ENCODE measurements at places on chromosomes 7 and 10.
A peak's percentile ranks its signal among the peaks of the same experiment; 100 is the strongest.

DNA sequence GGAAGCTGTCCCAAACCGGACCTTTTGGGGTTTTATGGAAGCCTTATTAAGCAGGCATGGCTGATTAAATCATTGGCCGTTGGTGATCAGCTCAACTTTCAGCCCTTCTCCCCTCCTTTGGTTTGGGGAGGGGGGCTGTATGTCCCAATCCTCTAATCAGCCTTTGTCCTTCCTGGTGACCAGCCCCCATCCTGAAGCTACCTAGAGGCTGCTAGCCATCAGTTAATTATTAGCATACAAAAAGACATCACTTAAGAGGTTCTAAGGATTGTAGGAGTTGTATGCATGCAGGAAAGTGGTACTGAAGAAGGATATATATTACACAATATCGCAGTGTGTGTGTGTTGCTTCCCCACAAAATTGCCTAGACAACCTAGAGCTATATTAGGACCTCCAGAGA, 553.3 kb upstream of the FZD8 start:
- DNase-seq: no peak

GRCh38 chr10:88849234-88849633, 2.4 kb downstream of the ANKRD22 start:
- DNase-seq: no peak

DNA sequence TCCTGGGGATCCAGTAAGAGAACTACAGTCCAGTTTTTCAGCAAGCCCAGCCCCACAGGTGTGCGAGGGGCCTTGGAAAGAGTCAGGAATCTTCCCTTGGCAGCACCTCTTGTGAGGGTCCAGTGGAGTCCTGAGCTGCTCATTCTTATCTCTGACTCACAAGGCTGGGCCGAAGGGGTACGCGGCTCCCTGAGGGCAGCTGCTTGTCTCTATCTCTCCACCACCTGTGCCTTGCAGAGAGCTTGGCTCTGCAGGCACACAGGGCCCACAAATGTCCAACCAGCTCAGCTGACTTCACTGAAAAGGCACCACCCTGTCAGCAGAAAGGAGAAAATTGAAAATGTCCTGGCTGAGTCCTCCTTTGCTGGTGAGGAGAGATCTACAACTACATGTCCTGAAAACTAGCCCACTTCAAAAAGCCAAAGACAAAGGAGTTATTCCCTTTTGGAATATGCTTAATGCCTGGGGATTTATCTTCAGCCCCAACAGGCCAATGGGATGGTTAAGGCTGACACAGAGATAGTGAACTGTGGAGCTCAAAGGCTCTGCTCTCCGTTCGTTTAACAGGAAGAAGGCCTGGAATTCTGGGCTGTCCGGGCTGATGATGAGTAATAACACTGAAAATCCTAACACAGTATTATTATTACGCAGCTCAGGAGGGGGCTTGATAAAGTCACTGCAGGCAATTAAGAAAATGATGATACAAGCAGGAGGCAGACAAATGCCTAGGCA, 23.4 kb downstream of the UROS start:
- peak; percentile 79 for DNase-seq

GRCh38 chr10:44864051-44864450, 47.1 kb upstream of the TMEM72 start:
- no peak for DNase-seq

DNA sequence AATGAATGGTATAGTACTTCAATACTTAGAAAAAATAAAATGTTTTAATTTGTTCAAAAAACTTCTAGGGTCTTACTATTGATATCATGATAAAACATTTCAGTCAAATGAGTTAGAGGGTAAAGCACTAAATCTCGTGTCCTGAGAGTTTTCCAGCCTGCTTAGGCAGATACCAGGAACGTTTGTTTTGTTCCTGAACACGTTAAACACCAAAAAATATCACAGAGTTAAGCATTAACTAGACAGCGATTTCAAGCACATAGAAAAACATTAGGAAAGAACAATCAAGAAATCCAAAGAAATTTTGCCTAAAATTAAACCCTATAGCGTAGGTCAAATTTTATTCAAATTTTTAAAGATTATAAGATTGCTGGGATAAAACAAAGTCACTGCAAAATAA, 204.6 kb upstream of the AGR3 start:
- DNase-seq: no peak

DNA sequence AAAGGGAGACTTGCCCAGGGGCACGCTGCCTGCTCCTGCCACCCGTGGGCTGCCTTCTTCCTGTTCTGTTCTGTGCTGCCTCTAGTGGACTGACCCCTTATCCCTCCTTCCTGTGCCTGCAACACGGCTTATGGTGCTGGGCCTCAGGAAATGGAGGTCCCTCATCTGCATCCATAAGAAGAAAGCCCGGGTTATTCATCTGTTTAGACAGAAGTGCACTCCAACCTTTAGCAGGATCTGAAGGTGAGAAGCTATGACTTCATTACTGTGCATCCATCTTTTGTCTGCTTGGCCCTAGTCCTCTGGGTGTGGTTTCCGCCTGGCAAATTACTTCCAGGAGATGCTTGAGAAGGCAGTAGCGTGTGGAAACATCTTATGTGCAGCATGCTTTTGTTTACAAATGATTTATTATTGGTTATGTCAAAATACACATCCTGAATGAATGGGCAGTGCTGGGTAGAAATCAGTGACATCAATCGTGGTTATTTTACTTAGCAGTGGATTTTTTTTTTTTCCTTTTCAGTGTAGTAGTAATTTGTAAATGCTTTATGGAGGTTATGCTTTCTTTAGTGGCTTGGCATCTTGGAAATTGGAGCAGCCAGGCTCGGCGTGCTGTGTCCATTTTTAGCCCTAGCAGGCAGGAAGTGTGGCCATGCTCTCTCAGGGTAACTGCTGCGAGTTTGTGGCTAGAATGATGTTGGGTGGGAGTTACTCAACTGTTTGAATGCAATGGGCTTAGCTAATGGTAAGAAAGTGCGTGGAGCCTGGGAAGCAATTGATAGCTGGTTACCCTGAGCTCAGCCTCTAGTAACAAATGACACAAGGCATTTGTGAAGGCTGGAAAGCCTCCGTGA, 12.7 kb downstream of the PTPRE start:
- no peak for DNase-seq

- no peak for DNase-seq
Observed at GRCh38 chr7:92809397-92809759, 27.0 kb downstream of the CDK6 start.

DNA sequence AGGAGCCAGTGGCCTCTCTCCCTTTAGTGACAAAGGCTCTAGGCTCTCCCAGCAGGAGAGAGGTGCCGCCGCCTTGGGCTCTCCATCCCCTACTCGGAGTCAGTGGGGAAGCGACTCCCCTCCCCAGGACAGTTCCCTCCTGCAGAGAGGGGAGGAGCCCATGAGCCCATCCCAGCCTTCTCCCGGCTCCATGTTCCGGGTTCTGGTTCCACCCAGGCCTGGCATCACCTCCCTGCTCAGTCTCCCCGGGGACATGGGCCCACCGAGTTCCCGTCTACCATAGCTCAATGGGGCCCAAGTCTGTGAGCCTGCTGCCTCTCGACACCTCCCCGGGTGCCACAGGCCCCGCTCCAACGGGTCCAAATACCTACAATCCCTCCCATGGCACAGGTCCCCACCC, 66.5 kb upstream of the DNAAF5 start:
- DNase-seq: no peak

- DNase-seq: no peak
Observed at GRCh38 chr10:8245131-8245813, 190.8 kb downstream of the GATA3 start.

DNA sequence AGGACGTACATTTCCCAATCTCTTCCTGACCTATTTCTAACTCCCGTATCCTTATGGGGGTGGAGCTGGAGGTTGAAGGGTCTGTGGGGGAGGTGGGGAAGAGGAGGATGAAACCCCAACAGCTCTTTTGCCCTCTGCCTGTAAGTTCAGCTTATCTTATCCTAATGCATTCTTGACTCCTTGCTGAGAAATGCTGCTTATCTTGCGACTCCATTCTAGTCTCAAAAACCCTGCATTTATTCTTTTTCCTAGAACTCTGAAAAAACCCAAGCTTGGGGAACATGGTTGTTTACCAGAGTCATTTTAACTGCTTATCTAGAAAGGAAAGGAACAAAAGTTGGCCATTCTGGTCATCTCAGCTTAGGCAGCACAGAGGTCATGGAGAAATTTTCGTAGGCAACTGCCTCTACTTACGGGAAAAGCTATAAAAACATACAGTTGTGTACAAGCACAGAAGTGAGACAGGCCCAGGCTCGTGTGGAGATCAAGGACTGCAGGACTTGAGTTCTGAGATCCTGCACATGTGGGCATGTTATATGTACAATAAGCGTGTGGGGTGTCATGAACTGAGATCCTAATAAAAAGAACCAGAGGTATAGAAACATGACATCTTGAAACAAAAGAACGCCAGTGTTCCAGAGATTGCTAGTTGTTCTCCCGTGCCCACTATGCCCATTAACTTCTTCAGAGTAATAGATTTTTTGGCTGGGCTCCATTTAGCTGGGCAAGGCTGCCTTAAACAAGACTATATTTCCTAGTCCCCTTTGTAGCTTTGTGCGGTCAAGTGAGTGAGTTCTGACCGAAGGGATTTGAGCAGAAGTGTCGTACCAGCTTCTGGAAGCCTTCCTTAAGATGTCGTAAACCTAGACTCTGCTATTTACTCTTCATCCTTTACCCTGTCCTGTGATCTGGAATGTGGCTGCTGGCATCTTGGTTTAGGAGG, 9.6 kb downstream of the INMT start:
- DNase-seq: peak; percentile 91

DNA sequence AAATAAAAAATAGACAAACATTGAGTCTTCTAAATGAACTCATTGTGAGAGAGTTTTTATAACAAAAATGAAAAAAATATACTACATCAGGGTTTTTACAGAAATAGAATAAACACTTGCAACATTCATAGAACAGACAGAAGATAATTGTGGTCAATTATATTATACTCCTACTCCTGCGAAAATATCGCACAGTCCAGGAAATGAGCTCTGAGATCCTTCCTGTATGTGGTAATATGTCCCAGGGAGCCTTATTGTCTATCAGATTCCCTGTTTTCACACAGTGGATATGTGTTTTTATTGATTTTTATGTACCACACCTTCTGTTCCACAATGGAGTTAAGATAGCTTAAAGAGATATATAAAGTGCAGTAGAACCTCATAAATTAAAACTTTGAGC, 27.5 kb upstream of the RELN start:
- DNase-seq: no peak
